ENCODE measurements at places on chromosomes 2 and 18.

- no peak for DNase-seq
Measured at GRCh38 chr2:240603081-240603835, 16.7 kb downstream of the CAPN10 start.

DNA sequence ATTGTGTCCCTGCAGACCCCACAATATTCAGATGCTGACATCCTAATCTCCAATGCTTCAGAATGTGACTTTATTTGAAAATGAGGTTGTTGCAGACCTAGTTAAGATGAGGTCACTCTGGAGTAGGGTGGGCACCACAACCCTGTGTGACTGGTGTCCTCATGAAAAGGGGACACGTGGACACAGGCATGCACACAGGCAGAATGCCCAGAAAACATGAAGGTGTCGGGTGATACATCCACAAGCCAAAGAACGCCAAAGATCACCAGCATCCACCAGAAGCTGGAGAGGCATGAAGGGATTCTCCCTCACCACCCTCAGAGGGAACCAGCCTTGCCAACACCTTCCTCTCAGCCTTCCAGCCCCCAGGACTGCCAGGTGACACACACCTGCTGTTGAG, 69.3 kb downstream of the AFF3 start:
- no peak for DNase-seq

DNA sequence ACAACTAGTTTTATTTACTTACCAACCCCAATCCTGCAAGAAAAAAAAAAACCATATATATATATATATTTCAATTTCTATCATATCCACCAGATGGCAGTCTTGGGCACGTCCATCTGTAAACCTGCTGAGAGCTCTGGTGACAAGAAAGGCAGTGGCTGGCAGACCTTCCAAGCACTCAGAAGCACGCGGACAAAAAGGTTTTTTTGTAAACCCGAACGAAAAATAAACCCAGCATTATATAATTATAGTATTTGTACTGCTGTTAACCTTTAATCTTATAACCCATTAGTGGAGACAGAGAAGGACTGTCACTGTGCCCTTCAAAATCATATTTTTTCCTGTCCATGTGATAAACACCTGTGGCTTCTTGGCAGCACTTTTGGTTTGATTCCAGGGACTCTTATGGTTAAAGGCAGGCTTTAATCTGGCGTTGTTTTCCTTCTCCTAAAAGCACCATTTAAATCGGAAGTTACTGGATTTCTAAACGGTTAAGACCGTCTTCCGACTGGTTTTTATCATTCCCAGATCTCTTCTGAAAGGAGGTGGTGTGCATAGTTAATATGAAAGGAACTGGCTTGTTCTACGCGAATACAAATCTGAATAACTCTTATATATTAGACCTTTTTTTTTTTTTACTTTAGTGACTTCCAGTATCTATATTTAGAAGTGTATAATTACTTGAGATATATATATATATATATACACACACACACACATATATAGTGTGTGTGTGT, 31.0 kb upstream of the SLC3A1 start:
- DNase-seq: peak; percentile 69

- no peak for DNase-seq
Measured at GRCh38 chr2:48944956-48945355, 189.4 kb upstream of the LHCGR start.

- DNase-seq: no peak
Measured at GRCh38 chr2:75261923-75262322, 62.6 kb upstream of the TACR1 start.

- DNase-seq: no peak
Measured at GRCh38 chr18:27164905-27165304, 20.2 kb downstream of the CHST9 start.

DNA sequence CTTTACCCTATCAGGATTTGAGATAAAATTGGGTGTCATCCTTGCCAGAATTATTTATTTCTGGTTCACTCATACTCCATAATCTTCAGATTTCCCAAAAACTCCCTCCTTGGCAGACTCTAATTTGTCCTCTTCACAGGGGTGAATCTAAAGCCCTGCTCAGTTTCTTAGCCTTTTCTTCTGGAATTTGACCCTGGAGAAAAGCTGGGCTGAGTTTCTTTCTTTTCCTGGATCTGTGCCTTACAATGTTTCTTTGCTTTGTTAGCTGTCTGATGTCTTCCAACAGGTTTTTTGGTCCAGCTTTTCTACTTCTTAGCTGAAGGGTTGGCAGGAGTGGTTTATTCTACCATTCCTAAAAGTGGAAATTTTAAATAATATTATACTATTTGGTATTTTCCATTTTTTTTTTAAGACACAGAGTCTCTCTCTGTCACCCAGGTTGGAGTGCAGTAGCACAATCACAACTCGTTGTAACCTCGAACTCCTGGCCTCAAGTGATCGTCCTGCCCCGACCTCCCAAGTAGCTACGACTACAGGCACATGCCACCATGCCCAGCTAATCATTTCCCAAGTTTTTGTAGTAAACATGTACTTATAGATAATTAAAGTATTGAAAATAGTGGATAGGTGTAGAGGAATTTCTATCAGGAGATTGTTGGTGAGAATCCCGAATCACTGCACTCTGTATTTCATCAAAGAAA, 138.4 kb upstream of the TWIST2 start:
- no peak for DNase-seq

- DNase-seq: peak; percentile 37
Measured at GRCh38 chr18:34493099-34493544, 217.0 kb upstream of the DTNA start.

DNA sequence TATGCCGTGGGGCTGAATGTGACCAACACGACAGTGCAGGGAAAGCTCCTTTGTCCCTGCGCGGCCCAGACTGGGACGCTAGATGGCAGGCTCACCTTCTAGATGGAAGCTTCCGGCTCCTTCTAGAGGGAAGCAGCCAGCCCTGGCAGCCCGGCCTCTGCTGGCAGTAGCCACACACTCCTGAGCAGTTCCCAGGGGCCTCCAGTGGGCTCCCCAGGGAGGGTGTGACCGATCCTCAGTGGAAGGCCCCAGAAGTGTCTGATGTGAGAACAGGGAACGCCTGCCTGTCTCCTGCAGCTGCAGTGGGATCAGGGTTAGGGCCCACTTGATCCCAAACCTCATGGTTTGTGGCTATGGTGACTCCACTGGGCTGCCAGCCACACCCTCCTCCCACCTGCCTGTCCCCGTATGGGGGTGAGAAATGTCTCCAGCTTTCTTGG, 48.5 kb upstream of the LRPPRC start:
- DNase-seq: peak; percentile 93

DNA sequence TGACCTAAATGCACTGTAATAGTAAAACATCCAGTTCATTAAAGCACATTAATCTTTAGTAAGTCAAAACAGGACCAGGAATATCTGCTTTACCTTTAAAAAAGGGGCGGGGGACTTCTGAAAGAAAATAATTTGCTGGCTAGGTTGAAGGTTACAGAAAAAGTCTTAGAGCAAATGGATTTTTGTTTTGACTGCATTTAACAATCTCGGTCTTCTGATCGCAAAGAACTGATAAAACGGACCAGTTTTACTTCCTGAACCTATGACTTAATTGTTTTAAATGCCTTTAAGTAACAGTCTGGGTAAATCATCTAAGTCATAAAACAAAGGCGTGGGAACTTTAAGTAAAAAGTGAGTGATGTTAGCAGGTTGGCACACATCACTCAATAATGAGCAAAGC, 783 bp downstream of the BUB1 start:
- no peak for DNase-seq

GRCh38 chr18:39732918-39733317, 2167.3 kb upstream of the CELF4 start:
- no peak for DNase-seq

- no peak for DNase-seq
Measured at GRCh38 chr2:41736105-41736567, 311.7 kb upstream of the PKDCC start.

DNA sequence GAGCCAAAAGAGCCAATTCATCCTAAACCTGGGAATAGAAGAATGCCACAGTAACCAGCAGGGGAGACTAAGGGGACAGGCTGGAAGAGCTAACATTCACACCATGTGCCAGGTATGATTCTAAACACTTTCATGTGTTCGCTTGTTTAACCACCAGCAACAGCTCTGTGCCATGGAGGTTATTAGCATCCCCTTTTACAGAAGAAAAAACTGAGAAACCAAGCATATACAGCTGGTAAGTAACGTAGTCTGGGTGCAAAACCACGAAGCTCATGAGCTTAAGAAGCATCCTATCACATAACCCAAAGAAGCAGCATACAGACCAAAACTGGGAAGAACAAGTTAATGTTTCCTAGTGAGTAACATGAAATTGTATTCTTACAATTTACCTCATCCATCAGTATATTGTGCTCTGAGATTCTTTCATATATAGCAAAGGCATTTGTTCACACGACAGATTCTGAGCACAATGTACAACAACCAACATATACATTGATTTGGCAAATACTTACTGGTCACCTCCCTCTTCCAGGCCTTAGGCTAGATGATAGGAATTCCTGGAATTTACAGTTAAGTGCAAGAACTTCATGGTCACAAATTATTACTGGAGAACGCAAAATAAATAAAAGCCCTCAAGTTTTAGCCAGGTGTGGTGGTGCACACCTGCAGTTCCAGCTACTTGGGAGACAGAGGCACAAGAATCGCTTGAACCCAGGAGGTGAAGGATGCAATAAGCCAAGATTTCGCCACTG, 36.5 kb upstream of the HNRNPA3 start:
- no peak for DNase-seq

DNA sequence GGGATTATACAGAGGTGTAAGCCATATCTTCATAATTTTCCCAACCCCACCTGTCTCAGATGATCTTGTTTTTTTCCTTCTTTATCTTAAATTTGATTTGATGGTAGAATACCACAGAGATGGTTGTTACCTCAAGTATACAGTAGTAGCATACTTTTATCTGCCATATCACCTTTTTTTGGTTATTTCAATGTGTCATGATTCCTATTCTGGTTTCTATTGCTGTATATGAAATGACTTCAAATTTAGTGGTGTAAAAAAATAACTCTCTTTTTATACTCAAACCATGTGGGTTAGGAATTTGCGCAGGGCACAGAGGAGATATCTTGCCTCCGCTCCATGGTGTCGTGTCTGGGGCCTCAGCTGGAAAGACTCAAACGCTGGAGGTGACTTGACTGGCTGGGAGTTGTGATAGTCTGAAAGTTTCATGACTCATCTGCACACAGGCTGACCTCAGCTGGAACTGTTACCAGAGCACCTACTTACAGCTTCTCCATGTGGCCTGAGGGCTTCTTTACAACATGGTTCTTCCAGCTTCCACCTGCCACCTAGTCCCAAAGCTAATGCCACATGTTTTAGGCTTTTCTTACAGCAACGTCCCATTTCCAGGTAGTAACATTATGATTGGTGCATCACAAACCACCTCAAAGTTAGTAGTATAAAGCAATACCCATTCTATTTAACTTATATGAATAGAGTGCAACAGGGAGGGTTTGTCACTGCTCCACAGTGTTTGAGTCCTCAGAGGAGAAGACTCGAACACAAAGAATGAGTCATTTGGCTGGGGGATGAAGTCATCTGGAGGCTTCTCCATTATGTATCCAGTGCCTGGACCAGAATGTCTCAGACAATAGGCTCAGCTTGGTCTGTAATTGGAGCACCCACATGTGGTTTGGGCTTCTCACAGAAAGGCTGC, 82.3 kb upstream of the XPO1 start:
- DNase-seq: peak; percentile 10

DNA sequence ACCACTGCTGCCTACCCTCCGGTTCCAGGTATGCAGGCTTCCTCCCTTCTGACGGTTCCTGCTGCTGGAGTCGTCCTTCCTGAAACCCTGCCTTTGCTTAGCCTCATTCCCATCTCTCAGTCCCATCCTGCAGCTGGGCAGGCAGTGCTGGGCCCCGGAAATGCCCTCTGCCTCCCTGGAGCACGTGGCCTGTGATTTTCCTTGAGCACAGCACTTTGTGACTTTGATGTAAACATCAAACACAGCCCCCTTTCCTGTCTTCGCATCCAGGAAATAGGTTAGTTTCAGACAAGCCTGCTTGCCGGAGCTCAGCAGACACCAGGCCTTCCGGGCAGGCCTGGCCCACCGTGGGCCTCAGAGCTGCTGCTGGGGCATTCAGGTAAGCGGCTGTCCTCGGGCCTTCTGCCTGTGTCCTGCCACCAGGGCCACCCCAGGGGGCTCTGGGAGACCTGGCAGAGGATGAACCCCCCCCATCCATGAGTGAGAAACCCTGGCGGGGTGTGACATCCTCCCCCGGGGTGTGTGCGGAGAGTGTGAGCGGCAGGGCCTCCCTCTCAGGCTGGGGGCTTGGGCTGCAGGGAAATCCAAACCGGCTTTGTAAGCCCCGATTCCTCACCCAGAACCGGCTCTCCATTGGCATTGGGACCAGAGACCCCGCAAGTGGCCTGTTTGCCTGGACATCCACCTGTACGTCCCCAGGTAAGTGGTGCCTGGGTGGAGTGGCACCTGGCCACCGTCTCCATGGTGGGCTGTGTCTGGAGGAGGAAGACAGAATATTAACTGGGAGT, at the start of gene ZAP70:
TSS of gene ZAP70 (plus strand) at position 281 of the 788 bp plus-strand sequence. CDS start 10,461 bp downstream, outside the sequence.
- peak; percentile 76 for DNase-seq

- DNase-seq: no peak
Measured at GRCh38 chr18:79738581-79739439, 58.9 kb upstream of the KCNG2 start.

- DNase-seq: no peak
Measured at GRCh38 chr2:219078126-219078525, 17.4 kb upstream of the IHH start.

GRCh38 chr2:216447293-216447692, 35.0 kb downstream of the SMARCAL1 start:
- DNase-seq: no peak

GRCh38 chr2:43102366-43103092, 123.9 kb downstream of the ZFP36L2 start:
- no peak for DNase-seq

- DNase-seq: no peak
Measured at GRCh38 chr2:78301166-78301789, 724.2 kb upstream of the REG3G start.

GRCh38 chr18:67001052-67001451, 397.2 kb upstream of the CDH19 start:
- no peak for DNase-seq

DNA sequence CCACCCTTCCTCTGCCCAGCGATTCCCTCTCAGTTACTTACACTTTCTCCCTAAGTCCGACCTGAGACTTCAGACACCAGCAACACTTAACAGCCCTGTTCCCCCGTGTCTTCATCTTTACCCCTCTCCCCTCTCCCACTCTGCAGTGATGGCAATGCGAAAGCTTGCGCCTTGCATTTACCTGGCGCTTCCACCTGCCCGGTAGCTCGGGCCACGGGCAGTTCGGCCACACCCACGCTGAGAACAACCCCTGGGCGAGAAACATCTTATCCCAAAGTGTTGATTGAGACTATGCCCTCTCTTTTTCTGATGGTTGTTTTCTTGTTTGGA, 558 bp downstream of the DNAJC10 start:
- DNase-seq: no peak
